Lower lobe of right lung (tissue), 2 donors: ENCODE measurements at places on chromosomes 2 and 18. TPM values are rescaled to one million over a fixed set of nuclear protein-coding genes. Genes with fewer than 3 reads are reported as not detected.

- DNase-seq, result no peak
Measured at GRCh38 chr18:55739488-55739887, 151.5 kb upstream of the TCF4 start.

GPBAR1 gene
- 4.6 TPM for total RNA-seq

GRCh38 chr2:8985561-8986326 lies 17.7 kb downstream of the MBOAT2 start:
- DNase-seq, result no peak

DNA sequence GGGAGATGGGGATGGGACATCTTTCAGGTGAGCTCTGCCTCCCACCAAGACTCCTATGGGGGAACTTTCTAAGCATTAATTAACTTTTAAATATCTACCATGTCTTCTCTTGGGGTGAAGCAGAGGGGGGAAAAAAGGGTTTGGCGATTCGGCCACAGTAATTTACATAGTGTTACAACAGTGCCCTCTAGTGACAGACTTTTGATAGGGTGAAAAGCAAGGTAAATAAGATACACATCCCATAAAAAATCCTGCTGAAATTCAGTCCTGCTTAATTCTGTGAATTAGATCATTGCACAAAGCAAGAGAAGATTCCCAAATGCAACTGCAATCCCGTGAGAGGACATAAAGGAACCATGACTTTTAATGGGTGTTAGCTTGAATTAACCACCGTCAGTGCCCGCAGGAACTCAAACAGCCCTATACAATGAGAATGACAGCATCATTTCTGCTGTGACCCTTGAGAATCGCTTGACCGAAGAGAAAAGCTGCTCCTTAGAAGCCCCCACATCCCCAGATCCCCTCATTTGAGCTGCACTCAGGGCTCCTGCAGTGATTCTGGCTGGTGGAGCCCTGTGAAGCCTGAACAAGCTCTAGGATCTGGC lies 32.8 kb downstream of the FAM124B start:
- DNase-seq, result no peak

NAT8 gene
- total RNA-seq, result not detected

GRCh38 chr2:218798767-218799504 lies 17.0 kb downstream of the CYP27A1 start:
- no peak for DNase-seq

GRCh38 chr2:177758591-177759371 lies 313.8 kb downstream of the PDE11A start:
- no peak for DNase-seq

DNA sequence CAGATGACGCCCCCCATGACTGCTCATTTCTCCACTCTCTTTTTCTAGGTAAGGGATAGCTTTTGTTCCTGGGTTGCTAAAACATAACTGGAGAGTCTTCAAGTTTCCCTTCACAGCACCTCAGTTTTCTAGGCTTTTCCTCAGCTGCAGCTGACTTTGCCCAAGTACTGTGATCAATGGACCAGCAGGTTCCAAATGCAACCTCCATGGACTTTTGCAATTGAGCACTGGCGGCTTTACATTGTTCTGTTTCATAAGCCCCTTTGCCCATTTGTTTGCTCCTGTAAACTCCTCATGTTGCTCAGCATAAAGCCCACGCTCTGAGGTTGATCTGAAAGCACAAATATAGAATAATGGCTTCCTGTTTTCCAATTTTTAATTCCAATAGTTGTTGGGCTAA lies 291.6 kb downstream of the IRS1 start:
- DNase-seq, result no peak

DNA sequence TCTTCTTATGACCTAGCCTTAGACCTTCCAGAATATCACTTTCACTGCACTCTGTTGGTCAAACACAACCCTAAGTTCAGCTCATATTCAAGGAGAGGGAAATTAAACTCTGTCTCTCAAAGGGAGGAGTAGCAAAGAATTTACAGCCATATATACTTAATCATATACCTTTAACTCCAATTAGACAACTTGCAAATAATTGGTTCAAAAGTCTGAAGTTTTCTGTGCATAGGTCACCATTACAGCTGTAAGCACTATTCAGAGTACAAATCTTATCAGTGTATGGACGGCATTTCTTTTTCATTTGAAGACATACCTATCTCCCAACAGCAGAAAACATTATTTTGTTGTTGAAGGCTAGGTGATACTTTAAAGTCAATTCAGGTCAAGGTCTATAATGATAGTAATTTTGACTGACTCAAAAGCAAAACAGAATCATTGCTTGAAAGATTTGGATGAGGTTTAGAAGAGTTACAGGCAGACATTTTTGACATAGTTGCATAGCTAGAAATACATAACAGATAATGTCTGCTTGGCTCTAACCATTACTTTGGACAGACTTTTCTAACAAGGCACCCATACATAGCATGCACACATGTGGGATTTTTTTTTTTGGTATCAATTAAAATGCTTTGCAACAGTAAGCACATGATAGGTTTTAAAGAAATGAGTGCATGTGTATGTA lies 131.5 kb downstream of the CPS1 start:
- DNase-seq, result no peak

RAD51AP2 gene
- not detected for total RNA-seq

DNA sequence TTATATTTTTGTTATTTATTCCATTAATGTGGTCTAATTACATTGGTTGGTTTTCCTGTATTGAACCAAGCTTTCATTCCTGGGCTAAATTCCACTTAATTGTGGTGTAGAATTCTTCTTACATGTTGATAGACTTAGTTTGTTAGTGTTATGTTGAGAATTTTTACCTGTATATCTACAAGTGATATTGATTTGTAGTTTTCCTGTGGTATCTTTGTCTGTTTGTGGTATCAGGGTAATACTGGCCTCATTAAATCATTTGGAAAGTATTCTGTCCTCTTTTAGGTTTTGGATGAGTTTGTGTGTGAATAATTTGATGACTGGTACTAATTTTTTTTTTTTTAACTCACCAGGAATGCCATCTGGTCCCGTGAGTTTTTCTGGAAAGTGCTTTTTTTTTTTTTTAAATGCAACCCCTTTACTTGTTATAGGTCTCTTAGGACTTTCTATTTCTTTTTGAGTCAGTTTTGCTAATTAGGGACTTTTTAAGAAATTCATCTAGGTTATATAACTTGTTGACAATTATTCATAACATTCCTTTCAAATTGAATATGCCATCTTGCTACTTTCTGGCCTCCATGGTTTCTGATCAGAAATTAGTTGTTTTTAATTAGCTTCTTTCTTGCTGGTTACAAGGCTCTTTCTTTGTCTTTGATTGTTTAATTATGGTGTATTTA lies 232.8 kb downstream of the CCDC85A start:
- no peak for DNase-seq

SLC19A3 gene
- total RNA-seq, result 40.7 TPM

FTCDNL1 gene
- total RNA-seq, result 3.7 TPM

ATP9B gene
- 48.6 TPM for total RNA-seq

- DNase-seq, result no peak
Measured at GRCh38 chr2:151840216-151841046, 12.2 kb upstream of the ARL5A start.

DNA sequence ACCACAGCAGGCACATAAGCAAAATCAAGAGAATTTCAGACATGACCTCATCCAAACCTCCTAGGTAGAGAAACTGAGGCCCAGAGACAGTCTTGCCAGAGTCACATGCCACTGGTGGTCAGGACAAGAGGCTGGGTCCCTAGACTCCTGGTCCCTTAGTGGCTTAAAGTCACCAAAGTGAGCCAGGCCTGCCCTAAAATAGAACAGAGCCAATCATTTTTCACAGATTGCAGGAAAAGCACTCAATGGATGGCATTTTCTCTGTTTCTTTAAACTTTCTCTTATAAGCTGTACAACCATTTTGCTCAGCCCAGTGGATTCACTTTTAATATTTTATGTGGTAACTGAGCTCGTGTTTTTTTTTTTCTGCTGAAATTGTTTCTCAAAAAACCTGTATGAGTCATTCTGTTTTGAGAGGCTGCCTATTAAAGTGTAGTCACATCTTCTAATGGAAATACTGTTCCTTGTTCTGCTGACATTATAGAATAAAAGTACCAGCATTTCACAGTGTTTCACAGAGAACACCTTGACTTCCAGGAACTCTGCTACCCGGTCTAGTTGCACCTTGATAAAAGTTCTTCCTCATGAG lies 29.6 kb downstream of the STEAP3 start:
- DNase-seq, result no peak

CD226 gene
- 5.4 TPM for total RNA-seq

ARMC9 gene
- total RNA-seq, result 43.1 TPM

- DNase-seq, result no peak
Measured at GRCh38 chr2:149544692-149545091, 42.9 kb downstream of the MMADHC start.

DNA sequence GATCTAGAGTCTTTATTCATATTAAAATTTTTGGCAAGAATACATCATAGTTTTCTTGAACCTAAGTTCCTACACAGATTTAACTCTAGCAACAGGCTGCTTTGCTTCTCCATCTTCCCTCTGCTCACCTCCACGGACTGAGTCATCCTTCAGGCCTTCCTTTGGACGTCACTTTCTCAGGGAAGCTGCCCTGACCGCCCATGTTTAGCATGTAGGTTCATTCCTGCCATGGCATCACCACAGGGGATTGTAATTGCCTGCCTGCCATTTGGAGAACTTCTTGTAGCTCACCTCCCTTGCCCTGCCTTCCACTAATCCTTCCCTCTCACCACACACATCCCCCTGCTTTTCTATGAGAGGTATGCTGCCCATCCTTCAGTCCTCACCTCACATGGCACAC lies 43.9 kb upstream of the B3GNT2 start:
- no peak for DNase-seq
